ENCODE measurements at places on chromosomes 6 and 20.

- no peak for DNase-seq
Measured at GRCh38 chr6:455835-456234, 64.3 kb downstream of the IRF4 start.

- DNase-seq: no peak
Measured at GRCh38 chr6:52876056-52876787, 33.3 kb downstream of the GSTA3 start.

DNA sequence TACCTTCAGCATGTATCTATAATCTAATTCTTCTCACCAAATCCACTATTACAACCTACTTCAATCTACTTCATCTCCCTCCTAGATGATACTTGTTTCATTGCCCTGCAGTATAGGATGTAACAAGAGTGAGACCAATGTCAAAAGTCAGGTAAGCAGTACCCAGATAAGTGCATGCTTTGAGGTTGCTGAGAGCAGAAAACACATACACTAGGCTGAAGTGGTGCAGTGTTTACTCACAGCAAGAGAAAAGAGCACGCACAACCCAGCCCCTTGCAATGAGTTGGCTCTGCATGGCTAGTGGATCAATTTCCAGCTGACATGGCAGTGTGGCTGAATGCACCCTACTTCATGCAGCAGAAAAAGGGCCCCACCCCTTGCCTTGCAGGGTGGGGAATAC is 199.9 kb downstream of the EPHA7 start:
- DNase-seq: no peak

GRCh38 chr6:16236631-16237199 is 1.7 kb upstream of the GMPR start:
- DNase-seq: peak; percentile 21

GRCh38 chr6:11428895-11429294 is 108.7 kb upstream of the TMEM170B start:
- peak; percentile 47 for DNase-seq

DNA sequence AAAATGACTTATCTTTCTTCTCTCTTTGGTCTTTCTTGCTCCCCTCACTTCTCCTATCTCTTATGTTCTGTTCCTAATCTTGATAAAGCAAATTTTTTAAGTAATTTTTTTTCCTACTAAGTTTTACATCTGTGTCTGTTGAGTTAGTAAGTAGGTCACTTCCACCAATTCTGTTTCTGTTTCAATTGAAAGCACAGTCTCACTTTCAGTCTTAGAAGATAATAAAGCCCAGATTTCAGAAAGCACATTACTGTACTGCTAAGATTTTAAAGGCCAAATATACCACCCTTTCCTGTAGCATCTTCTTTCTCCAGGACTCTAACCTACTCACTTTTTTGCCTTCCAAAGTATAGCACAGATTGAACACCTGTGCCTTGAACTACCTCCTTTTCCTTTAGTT is 866.1 kb upstream of the ADGRB3 start:
- DNase-seq: no peak

DNA sequence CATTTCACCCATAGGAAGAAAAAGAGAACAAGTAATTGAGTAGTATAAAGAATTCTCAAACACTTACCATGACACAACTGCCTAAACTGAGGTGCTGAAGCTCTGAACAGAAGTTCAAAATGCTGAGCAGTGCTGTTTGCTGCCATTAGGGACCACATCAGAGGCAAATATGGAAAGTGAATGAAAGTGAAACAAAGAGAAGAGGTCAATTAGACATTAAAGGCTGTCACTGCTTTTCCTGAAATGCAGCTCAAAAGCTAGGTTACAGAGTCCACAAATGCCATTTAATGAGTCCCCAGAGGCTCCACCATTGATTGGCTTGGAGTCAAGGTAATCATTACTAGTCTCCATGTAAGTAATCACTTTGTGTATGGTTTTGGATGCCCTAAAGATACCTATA is 46.1 kb downstream of the POU3F2 start:
- no peak for DNase-seq

DNA sequence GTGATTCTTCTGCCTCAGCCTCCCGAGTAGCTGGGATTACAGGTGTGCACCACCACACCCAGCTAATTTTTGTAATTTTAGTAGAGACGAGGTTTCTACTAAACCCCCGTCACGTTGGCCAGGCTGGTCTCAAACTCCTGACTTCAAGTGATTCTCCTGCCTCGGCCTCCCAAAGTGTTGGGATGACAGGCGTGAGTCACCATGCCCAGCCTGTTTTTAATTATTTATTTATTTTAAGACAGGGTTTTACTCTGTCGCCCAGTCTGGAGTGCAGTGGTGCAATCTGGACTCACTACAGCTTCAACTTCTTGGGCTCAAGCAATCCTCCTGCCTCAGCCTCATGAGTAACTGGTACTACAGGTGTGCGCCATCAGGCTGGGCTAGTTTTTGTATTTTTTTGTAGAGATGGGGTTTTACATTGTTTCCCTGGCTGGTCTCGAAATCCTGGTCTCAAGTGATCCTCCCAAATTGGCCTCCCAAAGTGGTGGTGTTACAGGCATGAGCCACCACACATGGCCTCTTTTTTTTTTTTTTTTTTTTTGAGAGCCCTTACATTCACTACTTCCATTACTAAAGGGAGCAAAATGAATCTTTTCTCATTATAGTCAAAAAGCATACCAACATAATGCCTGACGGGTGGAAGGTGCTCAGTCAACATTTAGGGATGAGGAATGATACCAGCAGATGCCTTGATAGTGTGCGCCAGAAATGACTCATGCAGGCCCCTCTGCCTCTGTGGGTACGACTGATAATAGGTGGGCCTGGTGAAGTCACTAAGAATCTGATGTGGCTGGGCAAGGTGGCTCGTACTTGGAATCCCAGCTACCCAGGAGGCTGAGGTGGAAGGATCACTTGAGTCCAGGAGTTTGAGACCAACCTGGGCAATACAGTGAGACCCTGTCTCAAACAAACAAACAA is 17.8 kb upstream of the RALGAPB start:
- DNase-seq: no peak

DNA sequence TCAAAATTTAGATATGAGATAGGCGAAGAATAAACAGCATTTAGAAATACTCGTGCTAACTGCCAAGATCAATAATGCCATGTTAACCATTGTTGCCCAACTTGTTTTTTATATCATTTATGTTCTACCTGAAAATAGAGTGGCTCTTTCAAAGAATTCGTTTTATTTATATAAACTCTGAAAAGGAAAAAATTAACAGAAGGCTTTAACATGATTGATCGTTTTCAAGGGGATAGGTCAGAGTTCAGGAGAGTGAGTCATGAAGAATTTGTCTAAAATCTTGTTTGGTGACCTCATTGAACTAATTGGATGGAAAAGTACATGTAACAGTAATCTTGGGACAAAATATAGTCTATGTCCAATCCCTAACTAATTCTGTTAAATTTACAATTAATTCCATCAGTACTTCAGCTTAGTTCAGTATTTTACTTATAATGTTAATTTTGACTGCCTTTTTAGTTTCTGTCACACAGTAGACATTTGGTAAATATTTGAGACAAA is 11.1 kb upstream of the ELOVL2 start:
- DNase-seq: no peak

DNA sequence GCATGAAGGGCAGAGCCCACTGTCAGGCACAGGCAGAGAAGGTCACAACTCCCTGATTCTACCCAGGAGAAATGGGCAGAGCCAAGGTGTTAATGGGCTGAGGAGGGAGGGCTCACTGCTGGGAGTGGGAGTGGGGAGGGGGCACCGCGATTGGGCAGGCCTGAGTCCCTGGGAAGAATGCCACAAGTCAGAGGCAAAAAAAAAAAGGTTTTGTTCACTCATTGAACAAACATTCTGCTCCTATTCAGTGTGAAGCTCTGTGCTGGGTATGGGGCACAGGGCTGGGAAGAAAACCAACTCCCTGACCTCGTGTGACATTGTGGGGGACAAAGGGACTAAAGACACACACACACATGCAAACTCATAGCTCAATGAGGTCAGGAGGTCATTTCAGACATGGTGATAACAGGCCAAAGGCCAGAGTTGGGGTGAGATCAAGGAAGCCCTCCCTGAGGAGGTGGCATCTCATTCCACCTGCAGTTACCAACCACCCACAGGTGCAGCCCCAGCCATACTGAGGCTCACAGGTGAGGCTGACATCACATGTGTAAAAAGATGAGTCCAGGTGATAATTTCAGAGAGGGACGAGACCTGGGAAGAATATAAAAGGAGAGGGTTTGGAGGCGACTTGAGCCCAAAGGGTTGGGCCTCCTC is 3.2 kb upstream of the PMEPA1 start:
- no peak for DNase-seq

- no peak for DNase-seq
Measured at GRCh38 chr6:3175715-3176402, 18.5 kb upstream of the TUBB2A start.

DNA sequence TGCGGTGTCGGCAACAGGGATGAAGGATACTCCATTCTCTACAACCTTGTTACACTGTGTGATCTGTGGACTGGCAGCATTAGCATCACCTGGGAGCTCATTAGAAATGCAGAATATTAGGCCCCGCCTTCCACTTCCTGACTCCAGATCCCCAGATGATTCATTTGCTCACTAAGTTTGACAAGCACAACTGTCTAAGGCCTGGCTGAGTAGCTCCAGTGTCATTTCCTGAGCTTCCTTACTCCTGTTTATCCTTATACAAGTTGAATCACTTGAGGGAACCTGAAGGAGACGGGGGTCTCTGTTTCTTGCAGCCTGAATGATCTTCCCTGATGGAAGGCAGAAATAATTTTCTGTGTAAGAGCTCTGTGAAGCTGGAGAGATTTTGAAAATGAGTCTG is 32.7 kb upstream of the PROKR2 start:
- DNase-seq: no peak

DNA sequence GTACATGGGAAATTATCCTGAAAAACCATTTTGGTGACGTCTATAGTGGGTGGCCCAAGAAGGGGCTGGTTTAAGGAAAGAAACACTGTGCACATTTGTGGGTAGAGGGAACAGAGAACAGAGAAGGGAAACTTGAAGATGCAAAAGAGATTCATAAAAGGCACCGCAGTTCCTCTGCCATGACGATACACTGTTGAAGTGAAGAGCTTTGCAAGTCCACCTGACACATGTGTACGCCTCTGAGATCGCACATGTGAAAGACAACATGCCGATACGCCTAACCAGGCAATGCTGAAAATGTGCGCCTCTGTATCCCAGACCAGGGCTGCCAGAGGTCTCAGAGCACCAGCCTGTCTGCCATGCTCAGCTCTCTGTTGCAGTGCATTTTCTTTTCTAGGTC is 180.9 kb downstream of the KIF16B start:
- no peak for DNase-seq

DNA sequence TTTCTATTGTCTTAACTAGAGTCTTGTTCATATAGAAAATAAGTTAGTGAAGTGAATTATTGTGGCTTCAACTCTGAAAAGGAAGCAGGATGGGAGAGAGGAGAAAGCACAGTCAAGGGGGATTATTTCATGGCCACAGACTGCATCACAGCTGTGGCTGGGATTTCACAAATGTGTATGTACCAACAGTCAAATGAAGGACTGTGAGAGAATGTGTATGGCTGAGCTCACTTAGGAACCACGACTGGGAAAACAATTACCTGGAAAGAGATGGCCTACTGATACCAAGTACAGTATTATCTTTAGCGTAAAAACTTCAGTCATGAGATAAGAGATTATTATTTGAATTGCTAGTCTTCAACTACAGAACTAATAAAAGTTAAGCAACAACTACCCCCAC is 54.9 kb downstream of the SESN1 start:
- DNase-seq: no peak

GRCh38 chr6:47250302-47250701 is 59.4 kb downstream of the TNFRSF21 start:
- DNase-seq: no peak

DNA sequence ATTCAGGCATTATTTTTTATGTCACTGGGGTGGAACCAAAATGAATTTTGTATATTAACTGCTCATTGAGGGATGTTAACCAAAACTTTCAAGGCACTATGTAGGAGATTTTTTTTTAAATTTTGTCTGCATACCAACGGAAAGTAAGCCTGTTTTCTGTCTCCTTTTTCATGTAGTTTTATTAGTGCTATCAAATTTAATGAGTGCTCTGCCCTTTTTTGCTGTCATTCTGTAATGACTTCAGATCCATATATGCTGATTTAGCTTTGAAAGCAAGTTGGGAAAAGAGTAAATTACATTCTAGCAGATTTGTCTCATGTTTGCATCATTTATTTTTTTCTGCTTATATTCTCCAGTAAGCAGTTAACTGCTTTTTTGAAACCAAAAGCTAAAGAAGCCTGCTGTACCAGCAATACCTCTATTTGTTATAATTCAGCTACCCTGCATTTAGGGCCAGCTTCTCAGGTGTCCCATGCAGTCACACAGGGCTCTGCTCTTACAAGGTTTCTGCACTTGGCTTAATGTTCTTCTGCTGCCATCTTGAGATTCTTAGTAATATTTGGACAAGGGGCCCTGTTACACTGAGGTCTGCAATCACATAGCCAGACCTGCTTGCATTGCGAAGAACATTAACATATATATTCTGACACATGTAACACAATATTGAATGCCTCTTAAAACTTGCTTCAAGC is 429.0 kb downstream of the UTRN start:
- no peak for DNase-seq

GRCh38 chr20:47276851-47277534 is 79.5 kb downstream of the ZMYND8 start:
- DNase-seq: no peak

DNA sequence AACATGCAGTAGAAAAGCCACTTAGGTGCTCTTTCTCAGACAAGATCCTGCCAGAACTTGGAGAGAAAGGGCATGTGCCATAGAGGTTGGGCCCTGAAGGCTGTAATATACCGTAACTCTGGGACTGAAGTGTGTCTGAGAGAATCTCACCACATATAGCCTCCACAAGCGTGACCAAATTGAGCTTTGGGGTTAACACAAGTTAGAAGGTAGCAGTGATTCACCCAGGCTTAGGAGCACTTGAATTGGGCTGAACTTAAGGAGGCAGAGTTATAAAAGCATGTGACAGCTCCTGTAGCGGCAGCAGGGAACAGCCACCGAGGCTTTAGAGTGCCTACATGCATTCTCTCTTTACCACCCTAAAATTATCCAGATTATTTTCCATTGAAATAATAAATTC is 361.6 kb downstream of the PHF3 start:
- DNase-seq: no peak

DNA sequence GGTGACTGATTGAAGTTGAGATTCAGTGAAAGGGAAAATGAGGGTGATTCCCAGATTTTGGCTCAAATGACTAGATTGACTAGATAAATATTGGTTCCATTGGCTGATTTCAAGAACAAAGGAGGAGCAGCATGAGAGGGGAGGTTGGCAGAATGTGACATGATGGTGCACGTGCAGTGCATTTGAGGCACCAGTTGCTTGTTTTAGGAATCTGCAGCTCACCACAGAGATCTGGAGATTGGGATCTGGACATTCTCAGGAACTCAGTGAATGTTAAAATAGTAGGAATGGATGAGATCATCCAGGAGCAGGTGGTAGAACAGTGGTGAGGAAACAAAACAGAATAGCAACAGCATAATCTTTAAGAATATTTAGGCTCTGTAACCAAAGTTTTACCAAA is 496.3 kb downstream of the DHX35 start:
- DNase-seq: no peak

DNA sequence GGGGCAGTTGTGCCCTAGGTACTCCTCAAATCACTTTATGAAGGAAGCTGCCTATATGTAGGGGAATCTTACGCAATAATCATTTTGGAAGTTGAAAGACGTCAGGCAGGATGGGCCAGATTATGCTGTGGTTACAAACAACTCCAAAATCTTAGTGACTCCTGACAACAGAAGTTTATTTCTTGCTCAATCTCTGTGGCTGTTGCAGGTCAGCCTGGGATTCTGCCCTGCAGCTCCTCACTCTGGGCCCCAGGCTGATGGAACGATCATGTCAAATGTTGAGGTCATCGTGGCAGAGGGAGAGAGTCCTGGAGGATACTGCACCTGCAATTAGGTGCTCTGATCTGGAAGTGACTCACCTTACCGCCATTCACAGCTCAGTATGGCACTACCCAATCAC is 88.4 kb downstream of the ZDHHC14 start:
- DNase-seq: no peak

All from AG04450 (cell line).